Daoy (cell line): ENCODE measurements at places on chromosomes 12 and 14. TPM values are rescaled to one million over a fixed set of nuclear protein-coding genes. Genes with fewer than 3 reads are reported as not detected.

RPGRIP1 gene
- not detected in 2 replicates for total RNA-seq

FGF23 gene
- not detected in 2 replicates for total RNA-seq

AHNAK2 gene
- 10.4 and 10.5 TPM in 2 replicates for total RNA-seq

GRCh38 chr14:93892923-93893558 is 34.1 kb upstream of the FAM181A start:
- DNase-seq: peak; percentile 68

- DNase-seq: no peak
These were observed 8.2 kb downstream of the MLXIP start for GRCh38 chr12:122086641-122087285.
